ENCODE measurements at places on chromosomes 4 and X. TPM values are rescaled to one million over a fixed set of nuclear protein-coding genes. Genes with fewer than 3 reads are reported as not detected.

DNA sequence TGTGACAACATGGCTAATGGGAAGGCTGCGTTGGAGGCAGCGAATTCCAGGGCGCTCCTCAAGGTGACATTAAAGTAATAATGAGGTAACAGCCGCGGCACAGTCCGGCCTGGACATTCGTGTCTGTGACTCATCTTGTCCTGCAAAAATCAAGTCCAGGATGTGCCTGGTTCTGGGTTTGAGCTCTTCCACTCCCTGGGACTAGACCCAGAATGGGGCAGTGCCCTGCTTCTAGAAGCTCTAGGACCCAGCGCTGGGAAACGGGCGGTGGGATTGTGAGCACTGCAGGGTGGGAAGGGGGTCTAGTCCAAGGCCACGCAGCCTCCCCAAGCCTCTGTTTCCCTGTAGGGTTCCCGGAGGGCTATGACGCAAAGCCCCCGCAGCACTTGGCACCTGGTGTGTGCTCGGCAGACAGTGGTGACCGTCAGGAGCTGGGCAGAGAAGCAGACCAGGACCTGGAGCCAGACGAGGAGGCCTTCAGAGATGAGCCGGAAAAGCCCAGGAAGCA lies 34.9 kb downstream of the HMX1 start:
- DNase-seq = no peak

DNA sequence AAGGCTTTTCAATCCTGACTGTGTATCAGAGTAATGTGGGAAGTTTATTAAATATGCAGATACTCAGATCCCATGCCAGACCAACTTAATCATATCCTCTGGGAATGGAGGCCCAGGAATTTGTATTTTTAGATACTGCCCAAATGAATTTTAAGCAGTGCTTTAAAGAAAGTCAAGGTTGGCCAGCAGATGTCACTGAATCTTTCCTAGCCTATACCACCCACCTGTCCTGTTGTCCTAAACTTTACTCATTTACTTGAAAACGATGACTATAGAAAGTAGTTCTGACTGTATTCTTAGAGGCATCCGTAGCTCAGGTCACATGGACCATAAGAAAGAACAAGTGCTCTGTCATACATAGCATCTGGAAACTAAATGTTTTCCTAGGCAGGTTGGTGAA lies 79.9 kb downstream of the AMOT start:
- no peak for DNase-seq

DNA sequence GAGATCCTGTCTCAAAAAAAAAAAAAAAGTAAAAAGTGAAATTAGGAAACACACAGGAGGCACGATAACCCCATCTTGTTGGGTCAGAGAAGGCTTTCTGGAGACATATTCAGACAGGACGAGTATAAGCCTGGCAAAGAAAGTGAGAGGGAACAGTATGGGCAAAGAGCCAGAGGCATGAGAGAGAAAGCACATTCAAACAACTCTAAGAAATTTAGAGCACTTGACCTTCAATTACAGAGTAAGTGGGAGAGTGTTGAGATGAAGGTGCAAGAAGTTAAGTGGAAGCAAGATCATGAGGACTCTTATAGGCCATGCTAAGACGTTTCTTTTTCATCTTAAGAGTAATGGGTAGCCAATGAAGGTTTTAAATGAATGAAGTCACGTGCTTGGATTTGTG lies 70.4 kb downstream of the ELOVL6 start:
- DNase-seq = no peak

DNA sequence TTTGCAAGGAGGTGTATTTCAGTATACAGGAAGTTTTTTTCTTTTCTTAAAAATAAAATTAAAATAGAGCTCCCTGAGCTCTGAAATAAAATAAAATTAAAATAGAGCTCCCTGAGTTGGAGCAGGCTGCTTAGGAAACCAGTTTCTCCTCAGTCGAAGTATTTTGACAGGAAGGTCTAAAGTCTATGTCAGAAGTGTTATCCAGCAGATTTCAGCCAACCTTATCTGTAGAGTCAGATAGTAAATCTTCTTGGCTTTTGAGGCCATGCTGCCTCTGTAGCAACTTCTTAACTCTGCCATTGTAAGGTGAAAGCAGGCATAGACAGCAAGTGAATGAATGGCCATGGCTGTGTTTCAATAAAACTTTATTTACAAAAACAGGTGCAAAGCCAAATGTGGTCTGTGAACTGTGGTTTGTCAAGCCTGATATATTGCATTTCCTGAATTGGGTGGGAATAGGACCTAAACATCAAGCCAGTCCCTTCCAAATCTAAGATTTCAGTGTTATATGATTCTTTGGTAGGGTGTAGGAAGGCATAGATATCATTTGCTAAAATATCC lies 9.5 kb upstream of the KLKB1 start:
- no peak for DNase-seq

DNA sequence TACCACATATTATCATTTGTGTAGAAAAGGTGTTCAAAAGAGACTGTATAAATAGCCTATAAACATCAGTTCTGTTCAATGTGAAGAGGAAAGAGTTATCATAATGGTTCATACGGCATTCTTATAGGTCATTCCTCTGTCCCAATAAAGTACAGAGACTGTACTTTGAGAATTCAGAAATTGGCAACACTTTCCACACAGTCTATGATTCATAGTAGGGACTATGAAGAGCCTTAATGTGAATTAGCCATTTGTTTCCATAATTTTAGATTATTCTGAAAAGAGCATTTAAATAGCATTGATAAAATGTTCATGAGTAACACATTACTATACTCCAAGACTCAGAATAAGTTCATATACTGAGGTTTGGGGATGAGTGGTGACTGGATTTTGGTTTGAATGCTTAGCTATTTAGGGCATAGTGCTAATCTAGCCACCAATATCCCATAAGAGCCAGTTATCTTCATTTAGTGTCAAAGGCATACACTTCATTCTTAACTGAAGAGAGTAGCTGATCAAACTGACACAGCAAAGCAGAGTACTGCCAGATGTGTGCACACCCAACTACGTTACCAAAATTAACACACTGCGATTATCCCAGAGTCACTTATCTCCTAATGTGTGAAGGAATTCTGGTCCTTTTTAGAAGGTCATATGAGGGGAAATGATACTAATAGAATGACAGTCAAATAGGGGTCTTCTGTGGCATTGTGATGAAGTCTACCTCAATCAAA lies 10.2 kb downstream of the ANK2 start:
- DNase-seq = no peak

Gene UGT2B17
- total RNA-seq = not detected

Gene ZCCHC13
- total RNA-seq = not detected

Gene SLC26A1
- 0.22 TPM for total RNA-seq

Gene HERC6
- 4.9 TPM for total RNA-seq

Gene MAGED4
- not detected for total RNA-seq
